Activated CD8-positive, alpha-beta memory T cell treated with anti-CD3 and anti-CD28 coated beads, Interleukin-2, amount 50 U/mL, for 4 hours (primary cell): ENCODE measurements at places on chromosomes 2 and 18.
A peak's percentile ranks its signal among the peaks of the same experiment; 100 is the strongest.

DNA sequence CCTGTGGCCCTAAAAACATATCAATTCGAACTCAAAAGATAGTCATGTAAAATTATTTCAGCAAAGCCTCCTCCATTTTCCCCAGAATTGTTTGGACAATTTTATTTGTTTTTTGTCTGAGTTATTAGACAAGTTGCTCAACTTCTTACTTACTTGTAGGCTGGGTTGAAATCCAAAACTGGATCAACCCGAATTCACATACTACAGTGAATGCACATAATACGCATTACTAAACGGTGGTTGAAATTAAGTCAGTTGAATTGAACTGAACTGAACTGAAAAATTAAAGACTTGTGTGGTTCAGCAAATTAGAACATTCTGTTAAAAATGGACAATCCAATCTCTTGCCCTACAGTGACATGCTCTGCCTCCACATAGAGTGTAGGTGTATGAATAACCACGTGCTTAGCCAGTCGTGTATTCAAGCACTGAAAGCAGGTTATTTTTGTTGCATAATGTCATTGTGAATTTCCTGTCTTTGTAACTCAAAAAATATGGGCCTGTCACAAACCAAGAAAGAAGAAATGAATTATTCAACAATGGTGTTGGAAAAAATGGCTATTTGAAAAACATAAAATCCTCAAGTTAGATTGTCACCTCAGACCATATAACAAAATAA, 441.0 kb downstream of the TXNL1 start:
- DNase-seq, result no peak

- peak; percentile 20 for DNase-seq
Observed at GRCh38 chr2:69741229-69741574, 732 bp upstream of the ANXA4 start.

DNA sequence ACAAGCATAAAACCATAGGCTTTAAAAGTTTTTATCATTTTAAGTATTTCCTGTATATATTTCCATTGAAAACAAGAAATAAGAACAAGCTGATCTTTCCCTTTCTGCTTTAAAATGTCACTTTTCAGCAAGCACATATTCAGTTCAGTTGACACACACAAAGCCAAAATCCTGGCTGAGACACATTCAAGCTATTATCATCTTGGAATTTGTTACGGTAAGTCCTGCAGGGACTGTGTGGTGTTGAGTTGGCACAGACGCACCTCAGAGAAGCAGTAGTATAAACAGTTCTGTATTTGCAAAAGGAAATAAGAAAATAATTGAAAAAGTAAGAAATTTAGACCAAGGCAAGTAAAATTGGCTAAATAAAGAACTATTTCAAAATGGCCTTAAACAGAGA, 10.4 kb upstream of the DAW1 start:
- no peak for DNase-seq

DNA sequence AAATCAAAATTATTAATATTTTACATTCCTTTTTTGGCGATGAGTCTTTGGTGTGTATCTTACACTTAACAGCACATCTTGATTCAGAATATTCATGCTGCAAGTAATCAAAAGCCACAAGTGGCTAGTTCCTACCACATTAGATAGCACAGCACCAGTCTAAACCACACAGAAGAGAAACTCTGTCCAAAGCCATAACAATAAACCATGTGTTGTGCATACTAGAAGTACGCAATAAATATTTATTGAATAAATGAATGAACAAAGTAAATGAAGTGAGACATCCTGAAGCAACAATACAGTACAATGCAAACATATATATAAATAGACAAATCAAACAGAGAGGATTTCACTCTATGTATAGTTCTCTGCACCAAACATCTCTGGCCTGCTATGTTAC, 287.3 kb downstream of the EXOC6B start:
- DNase-seq, result no peak

DNA sequence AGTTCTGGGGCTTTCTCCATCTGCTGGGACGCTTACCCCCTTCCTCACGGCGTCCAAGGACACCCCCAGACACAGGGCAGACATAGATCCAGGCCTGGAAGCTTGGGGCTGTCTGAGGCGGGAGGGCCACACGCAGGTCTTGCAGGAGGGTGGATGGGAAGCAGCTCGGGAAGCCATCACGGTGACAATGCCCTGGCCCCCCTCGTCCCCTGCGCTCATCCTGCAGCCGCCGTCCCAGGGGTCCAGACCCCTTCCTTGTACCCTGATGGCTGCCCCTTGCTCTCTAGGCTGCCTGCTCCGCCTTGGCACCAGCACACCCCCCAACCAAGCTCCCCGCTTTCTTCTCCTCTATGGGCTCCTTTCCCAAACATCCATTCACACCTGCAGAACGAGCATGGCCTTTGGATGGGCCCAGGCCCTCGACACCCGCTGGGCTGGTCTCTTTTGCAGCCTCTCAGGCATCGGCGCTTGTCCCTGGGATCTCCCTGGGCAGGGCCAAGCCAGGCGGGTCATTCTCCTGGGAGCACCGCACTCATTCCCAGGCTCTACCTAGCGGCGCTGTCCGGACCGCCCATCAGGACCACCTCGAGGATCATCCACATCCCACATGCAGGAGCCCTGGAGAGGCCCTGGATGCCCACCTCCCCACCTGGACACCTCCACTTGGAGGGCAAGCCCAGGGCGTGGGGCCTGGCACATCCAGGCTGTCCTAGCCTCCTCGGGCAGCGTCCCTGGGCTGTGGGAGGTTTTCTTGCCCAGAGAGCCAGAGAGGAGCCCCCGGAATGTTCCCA, 274.9 kb downstream of the NDUFA10 start:
- DNase-seq, result no peak

- DNase-seq, result no peak
Observed at GRCh38 chr2:68807821-68808266, 63.4 kb downstream of the BMP10 start.

GRCh38 chr2:207796585-207797350, 27.1 kb upstream of the FZD5 start:
- no peak for DNase-seq

GRCh38 chr2:118310681-118311429, 222.6 kb downstream of the INSIG2 start:
- DNase-seq, result no peak

DNA sequence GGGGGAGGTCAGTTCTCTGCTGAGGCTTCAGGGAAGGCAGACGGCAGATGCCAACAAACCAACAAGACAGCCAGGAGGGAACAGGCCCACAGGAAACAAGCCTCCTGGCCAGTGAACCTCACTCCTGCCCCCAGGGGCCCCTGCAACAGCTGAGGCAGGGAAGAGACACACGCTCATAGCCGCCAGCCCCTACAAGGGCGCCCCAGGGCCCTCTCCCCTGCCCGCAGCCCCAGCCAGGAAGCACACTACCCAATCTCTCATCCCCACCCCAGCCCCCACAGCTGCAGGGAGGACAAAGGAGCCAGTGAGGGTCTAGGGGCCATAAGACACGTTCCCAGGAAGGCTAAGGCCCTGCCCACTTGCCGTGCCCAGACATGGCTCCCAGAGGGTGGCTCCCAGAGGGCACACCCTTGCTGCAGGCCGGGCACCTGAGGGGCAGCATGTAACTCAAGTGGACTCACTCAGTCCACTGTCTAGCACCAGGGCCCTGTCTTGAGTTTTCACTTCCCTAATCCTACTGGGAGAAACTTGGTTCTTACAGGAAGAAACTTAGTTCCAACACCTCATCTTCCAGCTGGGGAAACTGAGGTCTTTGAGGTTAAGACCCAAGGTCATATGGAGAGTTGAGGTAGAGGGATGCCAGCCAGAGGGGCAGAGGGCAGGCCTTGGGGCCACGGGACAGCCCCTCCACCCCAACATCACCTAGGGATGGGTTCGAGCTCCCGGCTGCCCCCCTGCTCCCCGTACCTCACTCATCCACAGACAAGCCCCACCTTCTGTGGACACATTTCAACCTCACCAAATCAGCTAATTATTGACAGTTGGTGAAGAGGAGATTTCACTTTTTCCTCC, 37.3 kb downstream of the EMX1 start:
- DNase-seq, result no peak

DNA sequence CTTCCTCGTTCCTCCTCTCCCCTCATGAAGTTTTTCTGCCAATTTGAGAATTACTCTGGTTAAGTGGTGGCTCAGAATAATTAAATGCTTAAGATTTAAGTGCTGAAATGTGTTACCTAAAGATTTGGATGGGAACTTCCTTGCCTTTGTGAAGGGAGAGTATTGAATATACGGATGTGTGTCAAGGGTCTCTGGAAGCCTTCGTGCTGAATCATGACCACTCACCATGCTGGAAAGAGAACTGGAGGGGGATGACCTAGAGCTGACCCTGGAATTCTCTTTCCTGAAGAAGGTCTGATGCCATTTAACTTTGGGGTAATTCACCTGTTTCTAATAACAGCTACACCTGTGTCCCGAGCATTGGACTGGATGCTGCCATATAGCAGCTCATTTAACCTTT, 2.2 kb downstream of the MOCOS start:
- DNase-seq, result no peak

- no peak for DNase-seq
Observed at GRCh38 chr2:65436824-65437221, 4.4 kb upstream of the SPRED2 start.
